Cerebellum (tissue), 4 donors: ENCODE measurements at places on chromosomes 1 and 21.

- DNase-seq: no peak
Measured at GRCh38 chr1:211279340-211279739, 20.2 kb downstream of the RCOR3 start.

DNA sequence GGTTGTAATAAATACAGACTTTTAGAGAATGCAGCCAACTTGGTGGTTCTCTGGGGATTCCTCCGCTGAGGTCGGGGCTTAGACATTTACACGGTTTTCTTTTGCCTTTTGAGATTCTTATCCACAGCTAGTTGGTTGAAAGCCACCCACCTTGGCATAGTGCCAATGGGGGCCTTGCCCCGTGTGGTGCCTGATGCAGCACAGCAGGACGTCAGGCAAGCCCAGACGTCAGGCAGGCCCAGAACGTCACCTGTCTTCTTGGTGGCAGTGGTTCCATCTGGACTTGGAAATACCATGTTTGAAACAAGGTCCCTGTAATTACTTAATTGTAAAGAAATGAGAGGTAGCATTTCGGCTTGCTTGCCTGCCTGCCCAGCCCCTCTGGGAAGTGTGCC, 78.5 kb downstream of the GALNT2 start:
- DNase-seq: no peak

- DNase-seq: no peak
Measured at GRCh38 chr21:42476388-42477331, 19.4 kb downstream of the RSPH1 start.

DNA sequence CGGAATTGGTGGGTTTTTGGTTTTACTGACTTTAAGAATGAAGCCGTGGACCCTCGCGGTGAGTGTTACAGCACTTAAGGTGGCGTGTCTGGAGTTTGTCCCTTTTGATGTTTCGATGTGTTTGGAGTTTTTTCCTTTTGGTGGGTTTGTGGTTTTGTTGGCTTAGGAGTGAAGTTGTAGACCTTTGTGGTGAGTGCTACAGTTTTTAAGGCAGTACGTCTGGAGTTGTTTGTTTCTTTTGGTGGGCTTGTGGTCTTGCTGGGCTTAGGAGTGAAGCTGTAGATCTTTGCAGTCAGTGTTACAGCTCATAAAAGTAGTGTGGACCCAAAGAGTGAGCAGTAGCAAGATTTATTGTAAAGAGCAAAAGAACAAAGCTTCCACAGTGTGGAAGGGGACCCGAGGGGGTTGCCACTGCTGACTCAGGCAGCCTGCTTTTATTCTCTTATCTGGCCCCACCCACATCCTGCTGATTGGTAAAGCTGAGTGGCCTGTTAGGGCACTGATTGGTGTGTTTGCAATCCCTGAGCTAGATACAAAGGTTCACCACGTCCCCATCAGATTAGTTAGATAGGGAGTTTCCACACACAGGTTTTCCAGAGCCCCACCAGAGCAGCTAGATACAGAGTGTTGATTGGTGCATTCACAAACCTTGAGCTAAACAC, 20.9 kb downstream of the HENMT1 start:
- DNase-seq: no peak

GRCh38 chr1:44553771-44554170, 120.5 kb downstream of the TMEM53 start:
- no peak for DNase-seq

GRCh38 chr1:185759061-185759460, 24.9 kb downstream of the HMCN1 start:
- DNase-seq: no peak

DNA sequence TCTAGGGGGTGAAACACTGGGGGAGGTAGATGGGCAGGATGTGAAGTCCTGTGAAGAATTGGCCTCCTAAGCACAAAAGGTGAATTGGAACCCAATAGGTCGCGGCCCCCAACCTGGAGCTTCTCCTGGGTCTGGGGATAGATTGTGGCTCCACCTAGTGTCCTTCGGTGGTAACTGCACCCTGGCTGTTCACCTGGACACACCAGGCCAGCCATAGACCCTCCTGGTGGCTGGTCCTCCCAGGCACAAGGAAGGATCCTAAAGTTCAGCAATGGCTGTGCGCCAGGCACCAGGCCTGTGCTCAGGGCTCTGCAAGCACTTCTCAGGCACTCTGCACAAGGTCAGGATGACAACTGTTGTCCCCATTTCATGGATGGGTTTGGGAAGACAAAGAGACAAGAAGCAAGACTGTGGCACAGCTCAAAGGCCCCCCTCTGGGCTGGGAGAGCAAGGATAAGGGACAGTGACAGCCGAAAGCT, 13.5 kb downstream of the ESPN start:
- peak; percentile 86 for DNase-seq

DNA sequence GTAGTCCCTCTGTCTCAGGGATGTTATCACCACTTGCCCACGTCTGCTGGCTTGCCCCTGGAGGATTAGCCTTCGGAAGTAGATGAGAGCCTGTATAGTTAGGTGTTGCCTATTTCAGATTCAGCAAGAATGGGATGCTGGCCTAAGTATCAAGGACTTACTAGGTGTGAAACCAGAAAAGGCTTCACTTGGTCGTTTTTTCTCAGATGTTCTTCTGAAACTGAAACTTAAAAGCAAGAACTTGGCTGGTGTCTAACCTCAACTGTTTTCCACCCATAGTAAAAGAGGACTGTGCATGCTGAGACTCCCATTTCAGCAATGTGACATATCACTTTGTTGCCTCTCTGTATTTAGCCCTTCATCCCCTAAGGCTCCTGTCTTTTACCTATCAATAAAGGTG, 67.0 kb upstream of the LRRC53 start:
- no peak for DNase-seq

- peak; percentile 33 for DNase-seq
Measured at GRCh38 chr1:2911421-2912178, 109.7 kb upstream of the ACTRT2 start.

DNA sequence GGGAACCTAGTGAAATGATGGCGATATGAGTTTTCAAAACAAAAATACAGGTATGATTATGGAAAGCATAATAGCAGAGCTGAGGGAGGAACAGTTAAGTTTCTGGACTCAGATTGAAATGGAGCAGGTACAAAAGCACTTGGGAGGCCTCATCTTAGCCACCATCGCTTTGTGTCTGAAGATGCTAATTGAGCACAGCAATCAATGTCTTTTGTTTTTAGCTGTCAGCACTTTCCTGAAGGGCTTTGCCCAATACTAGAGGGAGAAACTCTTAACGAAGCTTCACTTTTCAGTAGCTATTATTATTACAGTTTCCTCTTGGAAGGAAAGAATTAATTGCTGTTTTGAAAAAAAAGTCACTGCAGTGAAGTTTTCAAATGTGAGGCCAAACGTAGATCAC, 348.7 kb downstream of the RWDD3 start:
- DNase-seq: no peak

GRCh38 chr1:31199949-31200348, 39.7 kb downstream of the NKAIN1 start:
- no peak for DNase-seq

DNA sequence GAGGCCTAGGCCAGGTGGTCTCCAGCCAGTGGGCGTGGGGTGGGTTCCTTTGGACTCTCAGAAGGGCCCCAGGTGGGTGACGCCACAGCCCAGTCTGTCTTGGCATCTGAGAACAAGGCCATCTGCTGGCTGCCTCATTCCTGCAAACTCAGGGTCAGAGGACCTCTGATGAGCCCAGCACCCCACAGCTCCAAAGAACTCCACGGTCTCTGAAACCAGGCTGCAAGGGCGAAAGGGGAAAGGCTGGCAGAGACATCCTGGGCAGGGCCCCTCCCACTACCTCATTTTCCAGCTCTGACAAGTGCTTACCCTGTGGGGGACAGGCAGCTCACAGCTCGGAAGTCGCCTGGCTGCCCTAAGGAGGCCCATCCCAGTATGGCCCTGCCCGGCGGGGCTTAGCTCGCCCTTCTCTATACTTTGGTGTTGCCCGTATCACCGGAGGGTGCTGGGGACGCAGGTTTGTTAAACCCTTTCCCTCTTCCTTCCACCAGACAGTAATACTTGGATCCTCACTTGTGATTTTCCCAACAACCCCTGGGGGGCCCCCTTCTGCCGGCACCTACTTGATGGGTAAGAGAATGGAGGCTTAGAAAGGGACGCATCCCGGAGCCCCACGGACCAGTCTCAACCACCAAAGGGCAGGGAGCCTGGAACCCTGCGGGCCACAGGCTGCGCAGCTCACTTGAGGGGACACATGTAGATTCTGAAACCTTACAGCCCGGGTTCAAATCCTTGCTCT, 10.9 kb upstream of the EDN2 start:
- no peak for DNase-seq

GRCh38 chr1:52141513-52142219, at the start of gene ZFYVE9:
Gene ZFYVE9, plus strand, starts transcription at chr1:52142089. Its CDS starts 91,118 bp downstream, at chr1:52233207.
- DNase-seq: peak; percentile 79

DNA sequence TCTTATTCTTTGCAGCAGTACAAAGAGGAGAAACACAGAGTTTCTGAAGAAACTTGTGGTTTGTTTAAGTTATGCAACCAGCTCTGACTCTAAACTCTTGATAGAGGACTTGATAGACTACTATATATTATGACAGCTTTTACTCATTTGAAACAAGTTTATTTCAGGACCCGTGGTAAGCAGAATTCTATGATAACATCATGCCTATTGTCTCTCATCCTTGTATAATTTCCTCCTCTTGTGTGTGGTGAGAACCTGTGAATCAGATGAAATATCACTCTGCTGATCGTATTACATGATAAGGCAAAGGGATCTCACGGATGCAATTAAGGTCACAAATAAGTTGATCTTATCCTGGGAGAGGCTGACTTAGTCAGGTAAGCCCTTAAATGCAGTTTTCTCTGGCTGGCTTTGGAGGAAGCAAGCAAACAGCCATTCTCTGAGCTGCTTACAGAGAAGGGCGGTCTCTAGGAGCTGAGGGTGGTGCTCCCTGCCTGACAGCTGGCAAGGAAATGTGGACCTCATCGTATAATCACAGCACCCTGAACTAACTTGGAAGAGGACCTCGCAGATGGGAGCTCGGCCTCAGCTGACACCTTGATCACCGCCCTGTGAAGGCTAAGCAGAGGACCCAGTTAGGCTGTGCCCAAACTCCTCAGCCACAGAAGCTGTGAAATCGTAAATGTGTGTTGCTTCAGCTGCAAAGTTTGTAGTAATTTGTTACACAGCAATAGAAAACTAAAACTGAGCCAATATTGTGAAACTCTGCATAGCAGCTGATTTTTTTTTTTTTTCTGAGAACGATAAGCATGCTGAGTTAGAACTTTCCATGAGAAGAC, 151.1 kb upstream of the DPT start:
- DNase-seq: no peak

GRCh38 chr1:69483246-69483645, 84.5 kb upstream of the LRRC7 start:
- no peak for DNase-seq

- DNase-seq: no peak
Measured at GRCh38 chr21:42069843-42070242, 1.3 kb upstream of the UMODL1 start.

GRCh38 chr1:109764561-109765482, 1.1 kb upstream of the EPS8L3 start:
- DNase-seq: no peak

DNA sequence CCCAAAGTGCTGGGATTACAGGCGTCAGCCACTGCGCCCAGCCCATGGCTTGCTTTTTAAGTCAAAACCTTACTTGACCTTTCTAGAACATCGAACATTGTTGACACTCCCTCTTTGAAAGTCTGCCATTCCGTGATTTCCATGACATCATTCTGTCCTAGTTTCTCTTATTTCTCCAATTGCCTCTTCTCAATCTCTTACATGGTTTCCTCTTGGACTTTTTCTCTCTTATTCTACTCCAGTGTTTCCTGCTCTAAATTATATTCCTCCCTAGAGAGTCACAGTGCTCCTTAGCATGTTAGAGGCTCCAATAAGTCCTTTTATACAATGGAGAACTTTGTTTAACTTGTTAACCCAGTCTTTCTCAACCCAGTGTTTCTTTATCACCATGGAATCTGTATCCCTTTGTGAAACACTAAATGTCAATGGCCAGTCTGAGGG, 25.5 kb downstream of the JAM2 start:
- no peak for DNase-seq

- DNase-seq: no peak
Measured at GRCh38 chr21:40049031-40049930, 182.0 kb downstream of the PCP4 start.

DNA sequence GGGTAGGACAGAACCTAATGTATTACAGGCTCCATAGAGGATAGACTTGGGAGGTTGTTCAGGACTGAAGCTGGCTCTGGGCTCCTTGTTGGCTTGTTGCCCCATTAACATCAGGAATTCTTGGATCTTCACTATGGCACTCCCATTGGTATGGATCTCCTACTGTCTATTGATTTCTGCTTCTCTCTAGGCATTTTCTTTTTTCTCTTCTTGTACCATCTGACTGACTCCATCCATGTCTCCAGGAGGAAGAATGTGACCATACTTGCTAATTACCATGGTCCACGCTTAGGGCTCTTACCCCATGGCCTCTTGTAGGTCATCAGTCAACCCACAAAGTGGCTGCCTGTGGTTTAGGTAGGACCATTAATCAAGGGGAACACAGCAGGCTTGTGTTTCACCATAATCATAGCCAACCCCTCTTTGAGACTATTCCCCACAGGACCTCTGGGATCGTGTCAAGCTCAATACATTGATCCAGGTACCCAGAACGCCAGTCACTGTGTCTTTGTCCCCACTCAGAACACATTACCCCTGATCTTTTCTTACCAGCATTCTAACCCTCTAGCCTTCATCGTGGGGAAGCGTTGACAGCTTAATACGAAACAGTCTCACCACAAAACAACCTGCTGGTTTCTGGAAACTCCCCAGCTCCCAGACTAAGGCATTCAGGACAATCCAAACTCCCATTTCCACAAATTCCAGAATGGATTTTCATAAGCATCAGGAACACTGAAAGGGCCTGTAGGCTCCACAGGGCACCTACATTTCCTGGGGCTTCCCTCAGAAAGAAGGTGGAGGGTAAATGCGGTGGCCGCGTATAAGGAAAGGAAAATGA, 97.1 kb downstream of the ETS2 start:
- DNase-seq: no peak

- no peak for DNase-seq
Measured at GRCh38 chr1:226490426-226490809, 58.1 kb upstream of the STUM start.

DNA sequence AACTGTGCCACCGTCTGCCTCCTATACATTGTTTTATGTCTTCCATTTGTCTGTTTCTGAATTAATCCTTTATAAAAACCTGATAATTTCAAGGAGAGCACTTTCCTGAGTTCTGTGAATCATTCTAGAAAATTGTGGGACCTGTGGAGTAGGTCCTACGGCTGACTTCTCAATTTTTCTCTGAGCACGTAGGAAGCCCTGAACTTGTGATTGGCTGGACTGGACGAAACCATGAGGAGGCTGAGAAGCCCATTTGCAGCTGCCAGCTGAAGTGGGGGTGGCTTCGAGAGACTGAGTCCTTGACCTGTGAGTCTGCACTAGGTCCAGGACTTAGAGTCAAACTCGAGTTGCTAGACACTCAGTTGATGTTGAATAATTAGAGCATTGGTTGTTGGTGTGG, 277.1 kb upstream of the NCAM2 start:
- DNase-seq: no peak

GRCh38 chr1:206809504-206810084, 37.3 kb upstream of the IL10 start:
- no peak for DNase-seq

- DNase-seq: no peak
Measured at GRCh38 chr1:32701951-32702598, 495 bp downstream of the SYNC start.

- DNase-seq: no peak
Measured at GRCh38 chr1:153375511-153375910, at the start of gene S100A12. Gene S100A12, minus strand, starts transcription at chr1:153375621. Its CDS starts 1,029 bp downstream, at chr1:153374592.

GRCh38 chr1:202275061-202275770, 66.5 kb downstream of the UBE2T start:
- DNase-seq: no peak

- DNase-seq: no peak
Measured at GRCh38 chr1:11705596-11705995, 14.1 kb downstream of the DRAXIN start.
